ENCODE measurements at places on chromosomes 4 and X. TPM values are rescaled to one million over a fixed set of nuclear protein-coding genes. Genes with fewer than 3 reads are reported as not detected.
A peak's percentile ranks its signal among the peaks of the same experiment; 100 is the strongest.

DNA sequence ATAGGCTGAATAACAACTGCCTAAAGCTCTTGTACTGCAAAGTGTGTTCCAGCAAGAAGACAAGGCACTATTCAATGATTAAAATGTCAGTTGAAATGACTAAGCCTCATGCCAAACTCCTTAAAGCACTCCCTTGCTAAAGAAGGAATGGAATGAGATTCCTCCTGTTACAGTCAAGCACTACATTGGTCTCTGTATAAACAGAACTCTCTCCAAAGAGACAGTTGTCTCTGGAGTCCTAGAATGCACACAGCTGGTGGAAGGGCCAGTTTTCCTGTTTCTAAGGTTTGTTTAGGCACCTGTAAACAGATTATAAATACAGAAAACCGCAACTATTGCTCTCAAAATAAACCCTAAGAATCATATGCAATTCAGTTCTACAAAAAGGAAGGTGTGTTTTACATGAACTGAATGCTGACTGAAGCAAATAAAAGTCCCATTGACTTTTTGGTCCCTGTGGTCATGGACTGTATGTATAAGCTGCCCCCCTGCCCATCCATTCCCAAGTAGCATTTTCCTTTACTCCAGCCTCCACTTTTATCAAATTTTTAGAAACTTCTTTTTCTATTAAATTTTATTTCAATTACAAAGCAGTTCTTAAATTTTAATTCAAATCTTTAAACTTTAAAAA is 47.0 kb downstream of the FAT1 start:
- no peak for DNase-seq

GRCh38 chr4:63493265-63493664 is 916.0 kb downstream of the TECRL start:
- no peak for DNase-seq

Gene GATA1
- polyA plus RNA-seq: 0.54 TPM

- no peak for DNase-seq
These were observed 322.0 kb downstream of the TMA16 start for GRCh38 chr4:163816494-163816893.

Gene STK26
- 7.1 TPM for polyA plus RNA-seq

- no peak for DNase-seq
These were observed 8.1 kb downstream of the NEK1 start for GRCh38 chr4:169604131-169604900.

Gene MBTPS2
- polyA plus RNA-seq: 36.0 TPM

DNA sequence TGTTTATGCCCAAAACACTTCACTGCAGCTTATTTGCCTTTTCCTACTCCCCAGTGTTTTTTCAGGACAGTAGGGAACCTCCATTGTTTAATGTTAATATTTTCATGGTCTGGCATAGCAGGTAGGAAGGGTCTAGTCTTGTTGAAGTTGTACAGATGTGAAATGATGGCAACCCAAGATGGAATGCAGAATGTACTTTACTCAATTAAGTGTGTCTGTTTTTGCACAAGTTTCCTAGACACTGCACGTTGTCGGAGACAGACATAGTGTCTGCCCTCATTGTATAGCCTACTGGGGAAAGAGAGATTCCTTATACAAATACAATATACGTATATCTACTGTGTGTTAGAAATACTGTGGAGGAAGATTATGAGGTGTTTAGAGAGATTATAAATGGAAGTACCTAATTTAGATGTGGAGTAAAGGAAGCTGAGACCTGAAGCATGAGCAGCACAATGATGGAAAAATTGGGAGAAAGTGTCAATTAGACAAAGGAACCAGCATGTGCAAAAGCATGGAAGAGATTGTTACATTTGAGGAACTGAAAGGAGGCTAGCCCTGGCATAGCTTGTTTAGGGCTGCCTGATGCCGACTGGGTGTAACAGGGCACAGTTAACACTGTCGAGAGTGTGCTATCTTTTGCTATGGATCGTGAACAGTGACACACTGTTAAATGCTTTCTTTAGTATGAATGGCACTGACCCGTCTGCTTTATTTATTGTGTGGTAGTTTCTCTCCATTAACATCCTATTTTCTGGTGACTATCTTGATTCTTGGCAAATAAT is 18.4 kb downstream of the CPEB2 start:
- no peak for DNase-seq

DNA sequence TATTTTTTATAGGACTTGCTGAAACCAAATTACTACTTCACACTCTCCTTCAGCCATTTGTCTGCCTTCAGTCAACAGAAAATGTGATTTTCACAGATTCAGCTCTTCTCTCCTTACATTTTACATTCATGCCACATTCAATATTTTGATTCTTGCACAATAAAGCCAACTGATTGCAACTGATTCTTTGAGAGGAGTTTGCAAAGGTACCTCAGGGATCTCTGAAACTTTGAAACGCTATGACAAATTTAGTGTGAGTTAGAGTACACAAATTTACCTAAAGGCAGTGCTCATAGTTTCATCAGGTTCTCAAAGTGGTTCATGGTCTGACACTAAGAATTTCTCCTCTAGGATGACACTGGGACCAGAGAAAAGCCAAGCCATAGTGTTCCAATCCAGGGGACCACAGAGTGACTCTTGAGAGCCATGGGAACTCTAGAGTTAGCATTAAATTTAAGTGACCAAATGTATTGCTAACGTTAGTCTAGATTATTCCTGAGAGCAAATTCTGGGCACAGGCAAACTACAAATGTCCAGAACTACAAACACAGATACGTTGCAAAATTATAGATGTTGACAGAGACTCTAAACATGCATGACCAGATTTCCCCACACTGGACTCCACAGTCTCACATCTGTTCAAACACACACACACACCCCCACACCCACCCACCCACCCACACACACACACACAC is 9.0 kb downstream of the CSN3 start:
- DNase-seq: no peak

Gene RAB40AL
- not detected for polyA plus RNA-seq

Gene SPRY1
- 80.8 TPM for polyA plus RNA-seq

GRCh38 chrX:40189637-40190036 is 91.9 kb upstream of the BCOR start:
- no peak for DNase-seq

Gene SHROOM4
- 23.1 TPM for polyA plus RNA-seq

DNA sequence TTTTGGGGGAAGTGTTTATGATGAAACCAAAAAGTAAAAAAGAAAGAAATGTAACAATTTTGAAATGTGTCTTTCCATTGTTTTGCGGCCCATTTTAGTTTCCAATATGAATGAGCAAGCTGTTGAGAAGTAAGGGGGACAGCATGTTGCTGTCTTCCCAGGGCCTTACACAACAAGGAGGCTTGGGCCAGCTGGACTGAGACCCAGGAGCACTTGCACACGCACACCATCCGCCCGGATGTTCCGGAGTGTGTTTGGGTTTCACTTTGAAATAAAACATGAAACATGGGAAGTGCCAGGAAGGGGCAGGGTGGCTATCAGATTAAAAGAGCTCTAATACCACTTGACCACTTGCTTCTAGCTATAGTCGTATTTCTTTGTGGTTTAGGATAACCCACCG is 144.4 kb downstream of the NHS start:
- DNase-seq: no peak

Gene TCEAL6
- polyA plus RNA-seq: 0.37 TPM

DNA sequence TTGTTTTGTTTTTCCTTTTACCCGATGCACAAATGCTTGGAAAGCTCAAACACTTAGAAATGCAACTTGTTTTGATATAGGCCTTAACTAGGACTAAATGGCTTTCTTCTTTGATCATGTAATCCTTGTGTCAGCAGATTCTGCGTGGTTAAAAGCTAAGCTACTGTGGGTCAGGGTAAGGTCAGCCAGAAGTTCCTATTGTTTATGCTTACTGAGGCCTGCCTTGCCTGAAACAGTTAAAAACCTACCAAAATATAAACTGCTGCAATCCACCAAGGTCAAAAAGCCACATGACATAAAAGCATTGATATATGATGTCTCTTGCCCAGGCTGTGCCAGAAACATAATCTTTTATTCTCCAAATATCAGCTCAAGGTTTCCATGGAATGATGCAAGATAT is 223.4 kb downstream of the FAM47B start:
- peak; percentile 7 for DNase-seq

DNA sequence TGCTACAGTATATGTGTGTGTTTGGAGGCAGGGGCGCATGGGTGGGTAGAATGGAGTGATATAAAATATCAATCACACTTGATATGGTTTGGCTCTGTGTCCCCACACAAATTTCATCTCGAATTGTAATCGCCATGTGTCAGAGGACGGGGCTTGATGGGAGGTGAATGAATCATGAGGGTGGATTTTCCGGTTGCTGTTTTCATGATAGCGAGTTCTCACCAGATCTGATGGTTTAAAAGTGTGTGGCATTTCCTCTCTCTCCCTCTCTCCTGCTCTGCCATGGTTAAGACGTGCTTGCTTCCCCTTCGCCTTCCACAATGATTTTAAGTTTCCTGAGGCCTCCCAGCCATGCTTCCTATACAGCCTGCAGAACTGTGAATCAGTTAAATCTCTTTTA is 14.8 kb downstream of the SOWAHB start:
- no peak for DNase-seq

- no peak for DNase-seq
These were observed 20.3 kb upstream of the FAM9C start for GRCh38 chrX:13064599-13065143.

DNA sequence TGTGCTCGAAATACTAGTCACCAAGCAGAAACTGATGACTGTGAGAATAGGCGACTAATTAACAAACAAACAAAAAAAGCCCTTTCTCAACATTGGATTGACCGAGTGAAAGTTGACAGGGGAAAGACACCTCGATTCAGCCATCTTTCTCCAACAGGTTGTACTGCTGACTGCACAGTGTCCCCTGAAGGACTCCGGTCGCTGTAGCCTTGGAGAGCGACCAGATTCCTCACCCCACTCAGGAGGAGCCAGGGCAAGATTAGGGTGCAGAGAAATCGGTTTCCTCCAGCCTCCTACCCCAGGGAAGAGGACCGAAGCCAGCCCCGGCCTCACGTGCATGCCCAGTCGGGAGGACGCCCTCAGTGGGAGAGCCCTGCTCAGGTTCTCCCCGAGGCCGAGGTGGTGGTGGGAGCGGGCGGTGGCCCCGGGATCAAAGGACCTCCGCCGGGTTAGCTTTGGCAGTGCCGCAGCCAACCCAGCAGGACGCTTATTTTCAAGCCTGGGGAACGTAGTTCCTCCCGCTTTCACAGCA is 1.1 kb upstream of the RAP1GDS1 start:
- DNase-seq: peak; percentile 58

DNA sequence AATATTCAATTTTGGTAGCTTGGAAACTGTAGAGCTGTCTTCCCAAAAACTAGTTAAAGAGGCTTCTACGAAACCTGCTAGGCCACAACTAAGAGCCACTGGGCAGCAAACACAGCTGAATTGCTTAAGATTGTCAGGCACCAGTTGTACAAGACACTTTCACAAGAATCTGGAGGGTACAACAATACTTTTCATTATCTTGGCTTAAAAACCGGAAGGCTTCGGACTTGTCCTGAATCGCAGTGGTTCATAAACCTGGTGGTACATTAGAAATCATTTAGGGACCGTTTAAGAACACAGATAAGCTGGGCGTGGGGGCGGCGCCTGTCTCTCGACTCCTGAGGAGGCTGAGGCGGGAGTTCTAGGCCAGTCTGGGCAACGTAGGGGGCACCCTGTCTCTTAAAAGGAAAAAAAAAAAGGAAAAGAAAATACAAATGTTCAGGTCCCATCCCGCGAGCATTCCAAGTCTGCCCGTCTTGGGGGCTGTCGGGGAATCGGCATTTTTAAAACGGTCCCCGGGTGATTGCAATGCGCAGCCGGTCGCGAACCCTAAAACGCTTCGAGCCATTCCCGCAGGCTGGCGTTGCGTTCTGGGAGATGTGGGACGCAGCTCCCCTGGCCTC is 763 bp downstream of the PYURF start:
- peak; percentile 34 for DNase-seq

Gene CABS1
- polyA plus RNA-seq: 0.06 TPM

DNA sequence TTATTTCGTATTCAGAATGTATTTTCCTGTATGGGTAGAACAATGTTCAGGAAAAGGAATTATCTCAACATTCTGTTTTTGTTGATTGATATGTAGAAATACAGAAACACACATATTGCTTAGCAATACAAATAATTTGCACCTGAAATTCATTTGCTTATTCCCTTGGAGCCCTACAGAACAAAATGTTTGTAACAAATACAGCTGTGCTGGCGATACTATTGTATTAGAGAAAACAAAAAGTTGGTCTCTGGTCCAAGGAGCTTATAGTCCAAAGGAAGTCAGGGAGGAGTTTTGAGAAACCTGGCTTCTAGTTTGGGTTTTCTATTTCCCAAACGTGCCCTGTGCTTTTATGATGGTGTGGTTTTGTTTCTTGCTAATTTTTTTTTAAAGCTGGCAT is 37.8 kb upstream of the CAPN6 start:
- no peak for DNase-seq

GRCh38 chr4:91965166-91965565 is 338.6 kb upstream of the GRID2 start:
- no peak for DNase-seq

DNA sequence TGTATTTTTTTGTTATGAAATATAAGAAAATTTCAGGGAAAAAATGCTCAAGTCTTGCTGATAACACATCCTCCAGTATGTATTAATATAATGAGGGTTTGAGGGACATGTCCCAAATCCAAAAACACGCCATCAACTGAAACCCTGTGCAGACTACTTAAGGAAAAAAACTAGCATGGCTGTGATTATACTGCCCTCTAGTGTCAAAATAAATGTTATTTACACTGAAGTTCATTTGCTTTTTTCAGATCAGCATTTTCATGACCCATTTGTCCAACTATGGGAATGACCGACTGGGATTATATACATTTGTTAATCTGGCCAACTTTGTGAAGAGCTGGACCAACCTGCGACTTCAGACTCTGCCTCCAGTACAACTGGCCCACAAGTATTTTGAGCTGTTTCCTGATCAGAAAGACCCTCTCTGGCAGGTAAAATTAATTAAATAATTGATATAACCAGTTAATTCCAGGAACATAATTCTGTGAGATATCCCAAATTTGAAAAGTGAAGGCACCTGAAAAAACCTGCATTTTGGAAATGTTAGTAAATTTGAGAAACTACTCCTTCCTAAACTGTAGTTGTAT is 128.5 kb downstream of the PRSS12 start:
- DNase-seq: peak; percentile 53

DNA sequence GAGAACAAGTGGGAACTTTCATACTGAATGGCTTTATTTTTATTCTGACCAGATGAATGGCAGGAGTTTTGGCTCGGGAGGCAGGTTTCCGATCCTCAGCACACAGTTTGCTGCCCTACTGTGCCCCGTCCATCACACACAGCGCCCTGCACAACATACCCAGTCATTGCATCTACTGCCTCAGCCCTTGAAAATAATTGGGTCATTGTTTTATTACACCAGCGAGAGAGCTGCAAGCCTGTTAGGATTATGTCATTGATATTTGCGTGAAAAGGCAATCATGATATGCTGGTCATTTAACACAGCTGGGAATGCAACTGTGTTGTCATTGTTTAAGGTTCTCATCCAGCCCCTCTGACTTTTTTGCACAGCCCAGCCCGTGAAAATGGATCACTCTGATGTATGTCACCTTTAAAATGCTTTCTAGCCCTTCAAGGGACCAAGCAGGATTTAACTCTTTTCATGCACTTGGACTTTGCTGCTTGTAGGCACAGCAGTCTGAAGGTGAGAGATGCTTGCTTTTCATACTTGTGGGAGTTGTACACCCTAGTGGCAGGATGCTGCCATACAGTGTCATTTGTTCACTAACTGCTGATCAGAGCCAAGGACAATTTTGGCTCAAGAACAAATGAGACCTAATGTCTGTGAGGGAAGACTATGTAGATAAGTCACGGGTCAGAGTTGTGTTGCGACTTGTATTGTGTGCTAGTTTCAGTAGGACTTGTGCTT is 62.3 kb downstream of the RTL9 start:
- no peak for DNase-seq

GRCh38 chr4:103073792-103074438 is 2.6 kb downstream of the SLC9B2 start:
- DNase-seq: no peak

Gene STPG2
- polyA plus RNA-seq: 0.36 TPM

- DNase-seq: no peak
These were observed 39.0 kb downstream of the CCDC158 start for GRCh38 chr4:76381986-76382385.

Data from renal pelvis (tissue), 12 donors.